ENCODE measurements at places on chromosomes 6 and 20.

DNA sequence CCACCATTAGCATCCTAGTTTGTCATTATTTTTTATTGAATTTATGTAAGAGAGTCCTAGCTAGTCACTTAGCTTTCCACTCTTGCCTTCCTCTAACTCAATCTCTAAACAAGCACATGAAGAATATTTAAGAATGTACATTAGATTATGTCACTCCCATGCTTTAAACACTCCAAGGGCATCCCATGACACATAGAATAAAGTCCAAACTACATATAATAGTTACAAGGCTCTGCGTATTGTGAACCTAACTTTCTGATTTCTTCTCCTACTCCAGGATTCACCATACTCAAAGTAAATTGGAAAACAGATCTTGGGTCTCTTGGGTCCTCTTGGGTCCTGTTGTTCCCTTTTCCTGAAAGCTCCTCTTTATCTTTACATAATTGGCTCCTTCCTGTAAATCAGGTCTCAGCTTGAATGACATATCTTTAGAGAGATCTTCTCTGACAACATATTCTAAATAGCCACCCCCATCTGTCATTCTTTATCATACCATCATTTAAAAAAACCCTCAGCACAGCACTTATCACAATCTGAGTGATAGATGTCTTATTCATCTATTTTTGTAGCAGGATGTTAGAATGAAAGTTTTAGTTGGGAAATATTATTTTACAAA lies 1042.4 kb upstream of the FLRT3 start:
- no peak for DNase-seq

DNA sequence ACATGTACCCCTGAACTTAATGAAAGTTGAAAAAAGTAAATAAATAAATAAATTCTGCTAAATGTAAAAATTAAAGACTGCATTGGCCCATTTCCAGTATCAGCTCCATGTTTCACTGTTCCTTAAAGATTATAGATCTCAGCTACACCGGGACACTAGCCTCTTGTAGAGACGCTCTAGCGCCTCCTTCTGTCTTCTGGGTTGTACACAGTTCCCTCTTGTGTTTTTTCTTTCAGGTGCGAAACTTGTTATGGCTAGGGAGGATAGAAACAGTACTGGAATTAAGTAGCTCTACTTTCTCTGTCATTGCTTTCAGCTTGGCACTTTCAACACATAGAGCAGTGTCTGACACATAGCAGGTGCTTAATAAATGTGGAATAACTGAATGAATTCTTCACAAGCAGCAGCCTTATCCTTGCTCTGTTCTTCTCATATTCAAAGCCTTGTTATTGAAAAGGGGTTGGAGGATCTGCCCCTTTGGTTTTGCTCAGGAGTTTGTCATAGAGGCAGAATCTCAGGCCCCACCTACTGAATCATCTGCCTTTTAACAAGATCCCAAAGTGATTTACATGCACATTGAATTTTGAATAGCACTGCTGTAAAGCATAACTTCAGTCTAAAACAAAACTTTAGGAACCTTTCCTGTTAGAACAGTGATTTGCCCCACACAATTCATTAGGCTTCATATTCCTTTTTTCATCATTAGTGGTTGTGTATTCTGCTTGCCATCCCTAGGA lies 92.3 kb downstream of the FIG4 start:
- DNase-seq = no peak

DNA sequence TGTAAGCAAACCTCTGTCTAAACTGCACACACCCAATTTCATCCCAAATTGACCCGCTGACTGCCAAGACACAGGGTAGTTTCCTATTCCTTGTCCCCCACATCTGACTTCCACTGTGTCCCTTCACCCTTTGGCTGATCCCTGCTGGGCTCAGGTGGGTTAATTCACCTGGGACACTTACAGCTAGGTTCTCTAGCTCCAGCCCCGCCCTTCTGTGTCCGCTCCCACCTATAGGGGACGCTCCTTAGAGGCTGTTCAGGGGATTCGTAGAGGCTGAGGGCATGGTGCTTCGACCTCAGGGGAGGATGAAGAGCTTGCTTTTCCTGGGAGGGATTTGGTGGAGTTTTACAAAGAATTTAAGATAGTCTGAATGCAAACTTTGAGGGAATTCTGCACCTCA lies 4.0 kb upstream of the CD93 start:
- DNase-seq = no peak

- DNase-seq = no peak
Observed at GRCh38 chr20:31674895-31675827, 37.4 kb downstream of the COX4I2 start.

GRCh38 chr6:4489538-4489937 lies 286.7 kb upstream of the CDYL start:
- DNase-seq = no peak

DNA sequence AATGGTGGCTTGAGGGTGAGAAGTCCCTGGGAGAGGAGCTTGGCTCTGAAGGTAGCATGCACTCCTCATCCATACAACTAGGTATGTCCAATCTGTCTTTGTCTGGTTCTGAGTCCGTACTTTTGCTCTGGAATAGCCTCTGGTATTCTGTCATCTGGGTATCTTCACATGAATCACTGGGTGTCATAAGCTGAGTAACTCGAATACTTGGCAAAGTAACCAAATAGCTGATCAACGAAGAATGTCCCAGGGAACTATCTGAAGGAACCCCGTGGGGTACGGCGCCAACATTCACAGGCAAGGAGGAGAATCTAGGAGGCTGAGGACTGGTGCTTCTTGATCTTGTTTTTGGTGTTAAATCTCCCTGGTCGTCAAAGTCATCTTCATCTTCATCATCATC lies 184.8 kb downstream of the HIVEP2 start:
- no peak for DNase-seq

All from NCI-H187 (cell line).